Iris pigment epithelial cell (primary cell): ENCODE measurements at places on chromosomes 12 and 14.

- DNase-seq, result peak; percentile 79
Observed at GRCh38 chr12:89051065-89051677, 301.1 kb downstream of the DUSP6 start.

DNA sequence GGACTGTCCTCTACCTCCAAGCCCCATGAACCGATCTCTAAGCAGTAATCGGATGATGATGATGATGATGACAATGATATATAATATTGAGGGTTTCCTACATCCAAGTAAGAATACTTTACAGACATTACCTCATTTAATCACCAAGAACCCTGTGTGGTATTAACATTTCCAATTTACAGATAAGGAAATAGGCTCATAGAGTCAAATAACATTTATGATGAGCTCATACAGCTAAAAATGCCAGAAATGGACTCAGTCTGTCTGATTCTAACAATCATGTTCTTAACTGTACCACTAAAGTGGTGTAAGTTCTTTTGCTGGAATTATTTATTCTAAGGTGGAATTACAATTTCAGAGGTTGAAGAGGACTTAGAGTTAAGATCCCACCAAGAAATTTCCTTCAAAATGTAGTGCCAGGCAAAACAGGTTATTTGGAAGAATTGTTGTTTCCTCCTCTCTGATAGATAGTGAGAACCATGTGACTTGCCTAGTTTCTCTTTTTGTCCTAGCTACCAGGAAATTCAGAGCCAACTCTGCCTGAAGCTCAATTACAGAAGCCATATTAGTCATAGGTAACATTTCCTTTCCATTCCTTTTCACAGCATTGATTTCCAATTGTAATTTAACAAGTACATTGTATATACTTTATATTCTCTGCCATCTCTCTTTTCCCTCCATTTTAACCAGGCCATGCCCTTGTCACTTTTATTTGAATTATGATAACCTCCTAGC is 23.8 kb upstream of the CCDC175 start:
- peak; percentile 83 for DNase-seq

GRCh38 chr12:130428116-130428515 is 90.4 kb downstream of the PIWIL1 start:
- no peak for DNase-seq

DNA sequence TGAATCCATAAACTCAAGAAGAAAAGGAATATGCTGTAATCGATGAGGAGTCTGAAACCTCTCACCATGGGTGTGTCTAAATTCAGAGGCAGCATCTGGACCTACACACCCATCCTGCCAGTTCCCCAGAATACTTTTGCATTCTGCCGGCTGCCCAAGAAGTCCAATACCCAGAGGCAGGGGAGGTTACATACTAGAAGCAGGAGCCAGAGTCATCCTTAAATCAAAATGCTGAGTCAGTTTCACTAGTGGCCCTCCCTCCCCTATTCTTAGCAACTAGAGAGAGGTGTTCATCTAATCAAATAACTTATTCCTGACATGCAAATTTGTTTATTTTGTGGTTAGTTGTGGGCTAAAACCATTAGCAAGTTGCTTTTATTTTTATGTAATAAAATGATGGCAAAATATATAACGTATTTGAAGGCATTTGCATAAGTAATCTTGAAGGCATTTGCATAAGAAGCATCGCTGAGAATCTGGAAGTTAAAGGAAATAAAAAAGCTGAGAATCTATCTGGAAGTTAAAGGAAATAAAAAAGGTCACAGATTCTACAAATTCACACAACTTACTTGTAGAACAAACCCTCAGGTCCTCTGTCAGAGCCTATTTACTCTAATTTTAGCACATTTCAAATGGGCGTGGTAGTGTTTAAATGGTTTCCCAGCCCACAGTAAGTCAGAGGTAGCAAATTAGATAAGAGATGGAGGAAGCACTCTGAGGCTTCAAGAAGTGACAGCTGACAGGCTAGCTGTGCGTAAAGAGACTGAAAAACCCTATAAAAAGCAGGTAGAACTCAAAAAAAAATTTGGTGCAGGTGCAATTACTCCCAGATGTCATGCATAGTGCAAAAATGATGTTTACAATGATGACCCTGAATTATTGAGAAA is 7.8 kb downstream of the BHLHE41 start:
- no peak for DNase-seq

GRCh38 chr12:122947352-122947792 is 18.9 kb downstream of the ABCB9 start:
- no peak for DNase-seq

- no peak for DNase-seq
Observed at GRCh38 chr12:37565112-37565511, 751.5 kb upstream of the ALG10B start.

- DNase-seq, result no peak
Observed at GRCh38 chr12:115801871-115802270, 475.6 kb downstream of the MED13L start.

DNA sequence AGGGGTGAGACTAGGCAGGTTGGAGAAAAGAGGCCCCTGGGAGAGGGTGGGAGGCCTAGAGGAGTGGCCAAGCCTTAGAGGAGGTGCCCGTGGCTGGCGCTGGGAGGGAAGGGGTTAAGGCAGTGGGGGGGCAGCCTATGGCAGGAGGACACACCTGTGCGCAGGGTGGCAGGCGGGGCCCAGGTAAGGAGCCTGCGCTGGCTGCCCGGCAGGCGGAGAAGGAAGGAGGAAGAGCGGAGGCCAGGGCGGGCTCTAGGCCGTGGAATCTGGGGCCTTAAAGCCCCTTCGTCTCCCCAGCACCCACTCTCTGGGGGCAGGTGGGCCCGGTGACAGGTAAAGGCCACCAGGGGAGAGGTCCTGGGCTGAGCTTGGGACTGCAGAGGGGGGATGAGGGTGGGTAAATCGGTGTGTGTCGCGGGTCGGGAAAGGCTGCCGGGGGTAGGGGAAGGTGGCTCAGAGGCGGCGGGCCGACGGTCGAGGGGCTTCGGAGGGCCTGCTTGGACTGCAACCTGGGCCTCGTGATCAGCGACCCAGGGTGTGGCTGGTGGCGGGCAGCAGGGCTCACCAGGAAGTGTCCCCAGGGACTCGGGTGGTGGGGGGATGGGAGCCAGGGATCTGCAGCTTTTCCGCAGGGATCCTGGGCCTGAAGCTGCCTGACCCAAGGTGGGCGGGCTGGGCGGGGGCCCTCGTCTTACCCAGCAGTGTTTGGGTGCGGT is 7.3 kb downstream of the PHB2 start:
- DNase-seq, result no peak

GRCh38 chr12:6946033-6946919 is 2.5 kb downstream of the C12orf57 start:
- no peak for DNase-seq

DNA sequence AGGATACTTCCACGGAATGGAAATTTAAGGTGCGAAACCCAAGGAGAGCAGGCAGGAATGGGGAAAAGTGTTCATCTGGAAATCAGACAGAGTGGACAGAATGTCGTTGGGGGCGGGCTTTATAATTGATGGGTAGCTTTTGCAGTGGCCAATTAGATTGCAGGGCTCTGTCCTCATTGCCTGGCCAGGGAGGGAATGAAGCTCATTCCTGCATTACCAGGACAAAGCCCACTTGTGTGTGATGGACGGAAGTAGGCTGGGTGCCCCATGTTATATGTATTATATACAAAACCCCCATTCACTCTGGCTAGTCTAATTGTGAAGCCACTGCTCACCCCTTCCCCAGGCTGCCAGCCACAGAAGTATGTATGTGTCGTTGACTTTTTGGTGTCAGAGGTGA is 23.6 kb downstream of the ZNF664 start:
- no peak for DNase-seq

DNA sequence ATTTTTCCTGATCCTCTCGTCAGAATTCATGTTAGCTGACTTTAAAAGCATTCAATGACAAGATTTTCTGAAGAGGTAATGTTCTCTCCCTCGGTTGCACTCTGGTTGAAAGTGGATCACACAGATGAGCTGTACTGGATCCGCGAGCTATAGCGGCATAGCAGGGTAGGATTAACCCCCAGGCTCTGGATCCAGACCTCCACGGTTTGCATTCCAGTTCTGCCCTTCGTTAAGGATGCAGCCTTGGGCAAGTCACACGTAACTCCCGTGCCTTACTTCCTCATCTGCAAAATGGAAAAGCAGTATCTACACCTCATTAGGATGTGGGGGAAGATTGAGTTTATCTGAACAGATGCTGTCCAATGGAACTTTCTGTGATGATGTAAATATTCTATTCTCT is 13.8 kb downstream of the CCDC92 start:
- no peak for DNase-seq

- DNase-seq, result peak; percentile 46
Observed at GRCh38 chr12:42332301-42333285, 6.6 kb downstream of the PPHLN1 start.

GRCh38 chr12:82964446-82964845 is 277.7 kb downstream of the TMTC2 start:
- peak; percentile 28 for DNase-seq

GRCh38 chr14:70642303-70643235 is 853 bp downstream of the TTC9 start:
- no peak for DNase-seq

DNA sequence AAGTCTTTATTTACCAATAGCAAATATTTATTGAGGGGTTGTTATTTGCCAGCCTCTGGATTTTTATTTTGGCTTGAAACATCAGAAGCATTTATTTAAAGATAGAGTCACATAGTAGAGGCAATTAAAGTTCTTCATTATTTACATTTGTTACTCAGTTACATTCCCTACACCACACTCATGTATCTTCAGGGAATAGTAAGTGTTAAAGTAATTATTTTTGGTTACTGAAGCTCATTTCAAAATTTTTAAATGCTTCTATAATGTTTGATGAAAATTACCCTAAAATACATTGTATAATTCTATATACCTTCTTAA is 205.6 kb downstream of the ESR2 start:
- DNase-seq, result no peak

DNA sequence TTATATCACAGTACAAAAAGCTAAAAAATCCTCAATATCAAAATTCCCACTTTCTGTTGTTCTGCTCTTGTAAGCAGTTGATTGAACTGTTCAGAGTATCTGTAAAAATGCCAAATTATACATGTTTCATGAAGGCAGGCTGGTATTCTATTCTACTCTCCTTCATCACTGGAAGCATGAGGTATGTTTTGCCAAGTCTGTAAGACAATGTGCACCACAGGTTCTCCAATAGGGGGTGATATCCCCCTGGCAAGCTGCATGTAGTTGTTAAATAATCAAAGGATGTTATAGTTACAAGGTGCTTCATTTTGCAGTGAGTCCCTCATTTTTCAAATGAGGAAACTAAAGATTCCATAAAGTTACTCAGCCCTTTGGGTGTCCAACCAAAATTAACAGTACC is 15.1 kb upstream of the NEK9 start:
- peak; percentile 54 for DNase-seq

- no peak for DNase-seq
Observed at GRCh38 chr14:62409169-62409568, 636.1 kb downstream of the KCNH5 start.

DNA sequence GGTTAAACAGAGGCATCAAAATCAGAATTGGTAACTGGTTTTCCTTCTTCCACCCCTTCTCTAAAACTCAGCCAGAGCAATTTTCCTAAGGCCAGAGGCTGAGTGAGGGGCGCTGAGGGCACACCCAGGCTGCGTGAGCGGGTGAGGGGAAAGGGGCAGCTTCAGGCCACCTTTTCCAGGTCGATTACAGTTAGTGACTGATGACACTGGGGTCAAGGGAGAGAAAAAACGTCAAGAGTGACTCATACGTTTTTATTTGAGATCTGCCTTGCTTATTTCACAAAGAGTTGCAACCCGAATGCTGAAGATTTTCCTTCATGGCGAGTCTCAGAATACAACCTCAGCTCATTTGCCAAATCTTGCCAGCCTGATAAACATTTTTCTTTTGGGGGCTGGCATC is 46.7 kb upstream of the EVL start:
- peak; percentile 47 for DNase-seq

DNA sequence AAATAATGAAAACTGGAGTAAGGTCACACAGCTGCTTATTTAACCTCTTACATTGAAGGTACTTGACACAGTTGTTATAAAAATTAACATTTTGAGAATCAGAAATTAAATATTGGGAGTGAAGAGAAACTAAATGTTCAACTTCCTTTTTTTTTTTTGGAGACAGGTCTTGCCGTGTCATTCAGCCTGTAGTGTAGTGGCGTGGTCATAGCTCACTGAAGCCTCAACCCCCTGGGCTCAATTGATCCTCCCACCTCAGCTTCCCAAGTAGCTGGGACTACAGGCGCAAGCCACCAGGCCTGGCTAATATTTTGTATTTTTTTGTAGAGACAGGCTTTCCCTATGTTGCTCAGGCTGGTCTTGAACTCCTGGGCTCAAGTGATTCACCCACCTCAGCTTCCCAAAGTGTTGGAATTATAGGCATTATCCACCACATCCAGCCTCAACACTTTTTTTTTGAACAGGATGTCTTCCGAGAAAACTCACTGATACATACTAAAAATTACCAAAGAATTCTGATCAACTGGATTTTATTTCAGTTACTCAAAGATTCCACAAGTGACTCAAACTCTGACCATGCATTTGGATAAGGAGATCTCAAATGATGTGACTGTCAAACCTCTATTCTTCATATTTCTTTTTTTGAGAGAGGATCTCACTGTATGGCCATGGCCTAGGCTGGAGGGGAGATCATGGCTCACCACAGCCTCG is 35.4 kb downstream of the SGPP1 start:
- peak; percentile 21 for DNase-seq

- DNase-seq, result no peak
Observed at GRCh38 chr12:8123124-8123912, at the start of gene CLEC4A. Gene CLEC4A (plus strand): TSS chr12:8123617. CDS start chr12:8123879, 262 bp downstream.

DNA sequence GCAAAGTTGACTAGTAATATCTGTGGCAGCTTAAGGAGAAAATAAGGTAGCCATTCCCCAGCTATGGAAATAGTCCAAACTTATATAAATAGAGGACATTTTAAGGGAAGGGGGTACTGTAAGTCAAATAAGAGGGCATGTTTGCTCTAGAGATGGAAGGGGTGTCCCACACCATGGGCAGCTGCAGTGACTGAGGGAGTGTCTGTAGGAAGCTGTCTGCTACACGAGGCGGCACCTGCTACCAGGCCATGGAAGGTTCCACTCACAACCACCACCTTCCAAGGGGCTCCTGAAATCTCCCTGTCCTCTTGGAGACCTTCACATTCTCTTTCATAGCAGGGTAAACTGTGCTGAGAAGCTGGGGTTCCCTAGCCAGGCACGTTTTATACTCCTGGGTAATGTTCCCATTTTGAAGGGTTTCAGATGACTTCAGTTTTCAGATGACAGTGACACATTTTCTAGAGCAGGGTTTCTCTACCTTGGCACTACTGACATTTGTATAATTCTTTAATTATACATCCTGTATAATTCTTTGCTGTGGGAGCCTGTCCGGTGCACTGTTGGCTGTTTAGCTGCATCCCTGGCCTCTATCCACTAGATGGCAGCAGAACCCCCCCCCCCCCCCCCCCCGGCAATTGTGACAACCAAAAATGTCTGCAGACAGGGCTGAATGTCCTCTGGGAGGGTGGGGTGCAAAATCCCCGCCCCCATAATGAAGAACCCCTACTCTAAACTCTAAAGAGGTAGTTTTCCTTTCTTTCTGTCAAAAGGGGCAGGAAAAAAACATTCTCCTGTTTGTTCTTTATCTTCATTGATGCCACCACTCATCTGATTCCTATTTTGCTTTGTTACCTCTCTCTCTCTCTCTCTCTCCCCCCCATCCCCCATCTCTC is 11.6 kb upstream of the SMCO2 start:
- peak; percentile 10 for DNase-seq
